ENCODE measurements at places on chromosomes 1 and 21. TPM values are rescaled to one million over a fixed set of nuclear protein-coding genes. Genes with fewer than 3 reads are reported as not detected.

The S100A8 gene
- total RNA-seq, result not detected

The ESPN gene
- total RNA-seq, result 68.4 TPM

The DHX9 gene
- total RNA-seq, result 196 TPM

The SPATA46 gene
- total RNA-seq, result not detected

The SMG7 gene
- total RNA-seq, result 33.5 TPM

The SDC3 gene
- total RNA-seq, result 17.4 TPM

The SH2D1B gene
- not detected for total RNA-seq

The TBX19 gene
- total RNA-seq, result not detected

The B4GALT3 gene
- 17.5 TPM for total RNA-seq

DNA sequence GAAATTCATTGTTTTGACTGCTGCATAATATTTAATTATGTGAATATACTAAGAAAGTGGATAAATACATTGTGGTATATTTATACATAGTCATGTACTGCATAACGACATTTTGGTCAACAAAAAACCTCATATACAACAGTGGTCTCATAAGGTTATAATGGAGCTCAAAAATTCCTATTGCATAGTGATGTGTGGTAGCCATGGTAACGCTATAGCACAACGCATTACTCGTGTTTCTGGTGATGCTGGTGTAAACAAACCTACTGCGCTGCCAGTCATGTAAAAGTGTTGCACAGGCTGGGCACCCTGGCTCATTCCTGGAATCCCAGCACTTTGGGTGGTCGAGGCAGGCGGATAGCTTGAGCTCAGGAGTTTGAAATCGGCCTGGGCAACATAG lies 52.6 kb upstream of the NHLH2 start:
- no peaks in the 10 kb centered on the region for H3K27me3 ChIP-seq
- H3K4me1 ChIP-seq, result no peaks in the 10 kb centered on the region
- DNase-seq, result no peak
- no peaks in the 10 kb centered on the region for H3K36me3 ChIP-seq
- H3K4me3 ChIP-seq, result no peak overlapping the region
- H3K27ac ChIP-seq, result no peak overlapping the region

DNA sequence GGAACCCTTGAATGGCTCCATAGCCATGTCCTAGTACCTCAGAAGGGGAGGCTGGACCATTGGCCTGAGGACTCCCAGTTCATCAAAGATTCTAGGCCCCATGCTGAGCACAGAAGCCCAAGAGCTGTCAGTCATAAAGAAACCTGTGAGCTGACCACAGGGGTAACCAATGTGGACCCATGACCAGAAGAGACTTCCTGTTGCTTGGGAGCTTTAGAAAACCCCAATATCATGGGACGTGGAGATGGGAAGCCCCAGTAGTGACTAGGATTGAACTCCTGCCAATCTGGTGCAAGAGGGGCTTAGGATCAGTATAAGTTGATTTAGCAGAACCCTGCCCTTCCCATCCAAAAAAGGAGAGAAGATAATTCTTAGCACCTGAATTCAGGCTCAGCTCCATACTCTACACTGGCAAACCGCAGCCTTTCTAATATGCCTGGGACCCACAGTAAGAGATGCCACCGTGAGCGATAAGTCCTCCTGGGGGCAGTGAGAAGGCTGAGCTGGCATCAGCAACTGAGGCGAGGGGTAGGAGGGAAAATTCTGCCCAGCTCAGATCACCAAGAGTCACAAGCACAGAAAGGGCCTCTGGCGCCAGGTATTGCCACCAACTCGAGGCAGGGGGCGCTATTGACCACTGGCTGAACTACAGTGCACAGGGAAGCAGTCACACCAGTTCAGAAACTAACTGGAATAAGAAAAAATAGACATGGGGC lies 108.9 kb downstream of the CAPN8 start:
- H3K4me3 ChIP-seq, result no peak overlapping the region
- H3K4me1 ChIP-seq, result no peaks in the 10 kb centered on the region
- no peaks in the 10 kb centered on the region for H3K27me3 ChIP-seq
- no peaks in the 10 kb centered on the region for H3K36me3 ChIP-seq

GRCh38 chr1:181208967-181209366 lies 120.5 kb downstream of the IER5 start:
- DNase-seq, result peak; percentile 39
- no peaks in the 10 kb centered on the region for H3K4me1 ChIP-seq
- H3K4me3 ChIP-seq, result no peak overlapping the region

- H3K4me1 ChIP-seq, result peaks cover 24% of the 10 kb centered on the region
- H3K27ac ChIP-seq, result no peak overlapping the region
- H3K36me3 ChIP-seq, result no peaks in the 10 kb centered on the region
- no peaks in the 10 kb centered on the region for H3K27me3 ChIP-seq
- DNase-seq, result peak; percentile 41
- H3K4me3 ChIP-seq, result no peak overlapping the region
Observed at GRCh38 chr1:181141431-181141910, 53.0 kb downstream of the IER5 start.

DNA sequence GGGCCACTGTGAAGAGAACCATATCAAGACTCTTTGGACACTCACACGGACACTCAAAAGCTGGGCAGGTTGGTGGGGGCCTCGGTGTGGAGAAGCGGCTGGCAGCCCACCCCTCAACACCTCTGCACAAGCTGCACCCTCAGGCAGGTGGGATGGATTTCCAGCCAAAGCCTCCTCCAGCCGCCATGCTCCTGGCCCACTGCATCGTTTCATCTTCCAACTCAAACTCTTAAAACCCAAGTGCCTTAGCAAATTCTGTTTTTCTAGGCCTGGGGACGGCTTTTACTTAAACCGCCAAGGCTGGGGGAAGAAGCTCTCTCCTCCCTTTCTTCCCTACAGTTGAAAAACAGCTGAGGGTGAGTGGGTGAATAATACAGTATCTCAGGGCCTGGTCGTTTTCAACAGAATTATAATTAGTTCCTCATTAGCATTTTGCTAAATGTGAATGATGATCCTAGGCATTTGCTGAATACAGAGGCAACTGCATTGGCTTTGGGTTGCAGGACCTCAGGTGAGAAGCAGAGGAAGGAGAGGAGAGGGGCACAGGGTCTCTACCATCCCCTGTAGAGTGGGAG lies 36.3 kb upstream of the TDRD10 start:
- H3K4me3 ChIP-seq, result no peak overlapping the region
- no peak for DNase-seq
- no peak overlapping the region for H3K27ac ChIP-seq
- H3K27me3 ChIP-seq, result no peaks in the 10 kb centered on the region
- H3K4me1 ChIP-seq, result no peaks in the 10 kb centered on the region

DNA sequence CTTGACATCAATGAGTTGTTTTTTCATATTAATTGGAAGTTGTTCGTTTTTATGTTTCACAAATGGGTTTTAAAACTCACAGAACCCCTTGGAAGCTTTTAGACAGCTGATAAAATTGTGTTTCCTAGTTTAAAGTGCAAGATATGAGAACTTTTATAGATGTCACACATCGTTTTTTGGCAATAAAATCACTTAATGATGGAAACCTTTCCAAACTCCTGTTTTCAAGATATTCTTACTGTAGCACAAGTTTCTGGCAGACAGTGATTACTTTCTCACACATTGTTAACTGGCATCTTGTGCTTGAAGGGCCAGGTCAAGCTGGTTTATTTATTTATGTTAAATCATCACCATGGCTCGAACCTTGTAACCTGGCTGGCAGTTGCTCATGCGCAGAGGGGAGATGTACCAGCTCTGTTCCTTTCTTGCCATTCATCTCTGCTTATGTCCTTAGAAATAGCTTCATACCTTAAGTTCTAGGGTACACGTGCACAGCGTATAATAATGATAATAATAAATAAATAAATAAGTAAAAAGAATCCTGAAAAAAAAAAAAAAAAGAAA lies 10.2 kb upstream of the RCAN1 start:
- H3K27ac ChIP-seq, result no peak overlapping the region
- no peak overlapping the region for H3K4me3 ChIP-seq
- DNase-seq, result no peak
- no peaks in the 10 kb centered on the region for H3K27me3 ChIP-seq
- no peaks in the 10 kb centered on the region for H3K4me1 ChIP-seq
- H3K36me3 ChIP-seq, result no peaks in the 10 kb centered on the region

GRCh38 chr1:30023339-30024022 lies 699.9 kb downstream of the MATN1 start:
- H3K27ac ChIP-seq, result no peak overlapping the region
- no peaks in the 10 kb centered on the region for H3K4me1 ChIP-seq
- H3K27me3 ChIP-seq, result peaks cover 19% of the 10 kb centered on the region
- H3K4me3 ChIP-seq, result no peak overlapping the region

DNA sequence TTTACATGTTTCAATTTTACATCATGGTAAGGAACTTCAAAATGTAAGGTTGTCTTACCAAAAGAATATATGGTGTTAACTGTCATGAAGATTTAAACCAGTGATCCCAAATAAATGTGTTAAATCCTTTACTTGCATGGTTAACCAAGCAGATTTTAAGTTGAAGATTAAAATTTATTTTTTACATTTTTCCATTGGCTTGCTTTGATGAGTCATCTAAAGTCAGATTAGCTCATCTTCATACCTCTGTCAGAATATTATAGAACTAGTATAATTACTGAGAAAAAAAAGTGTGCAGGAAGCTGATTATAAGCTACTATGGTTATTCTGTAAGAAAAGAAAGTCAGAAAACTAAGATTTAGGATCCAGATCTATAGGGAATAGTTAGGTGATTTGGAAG lies 95.3 kb upstream of the DPH5 start:
- no peaks in the 10 kb centered on the region for H3K27me3 ChIP-seq
- DNase-seq, result no peak
- H3K27ac ChIP-seq, result no peak overlapping the region
- no peaks in the 10 kb centered on the region for H3K36me3 ChIP-seq
- H3K4me1 ChIP-seq, result no peaks in the 10 kb centered on the region

DNA sequence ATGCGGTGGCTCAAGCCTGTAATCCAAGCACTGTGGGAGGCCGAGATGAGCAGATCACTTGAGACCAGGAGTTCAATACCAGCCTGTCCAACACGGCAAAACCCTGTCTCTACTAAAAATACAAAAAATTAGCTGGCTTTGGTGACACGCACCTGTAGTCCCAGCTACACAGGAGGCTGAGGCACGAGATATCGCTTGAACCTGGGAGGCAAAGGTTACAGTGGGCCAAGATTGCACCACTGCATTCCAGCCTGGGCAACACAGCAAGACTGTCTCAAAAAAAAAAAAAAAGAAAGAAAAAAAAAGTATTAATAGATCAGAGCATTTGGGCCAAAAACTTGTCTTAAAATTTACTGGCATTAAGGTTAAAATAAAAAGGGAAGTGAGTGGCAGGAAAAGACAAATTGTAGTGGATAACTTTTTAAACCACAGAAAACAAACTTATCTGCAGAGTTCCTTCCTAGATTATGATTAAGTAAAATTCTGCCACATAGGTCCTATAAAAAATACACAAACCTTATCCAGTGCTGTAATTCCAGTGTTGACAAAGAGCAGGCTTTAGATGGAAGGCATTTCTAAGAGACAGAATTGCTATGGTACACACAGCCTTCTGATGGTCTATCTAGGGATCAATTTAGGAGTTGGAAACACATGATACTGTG lies 53.3 kb downstream of the EIF4G3 start:
- no peak for DNase-seq
- H3K27ac ChIP-seq, result no peak overlapping the region
- H3K4me1 ChIP-seq, result peaks cover 23% of the 10 kb centered on the region
- no peaks in the 10 kb centered on the region for H3K27me3 ChIP-seq
- H3K4me3 ChIP-seq, result no peak overlapping the region

DNA sequence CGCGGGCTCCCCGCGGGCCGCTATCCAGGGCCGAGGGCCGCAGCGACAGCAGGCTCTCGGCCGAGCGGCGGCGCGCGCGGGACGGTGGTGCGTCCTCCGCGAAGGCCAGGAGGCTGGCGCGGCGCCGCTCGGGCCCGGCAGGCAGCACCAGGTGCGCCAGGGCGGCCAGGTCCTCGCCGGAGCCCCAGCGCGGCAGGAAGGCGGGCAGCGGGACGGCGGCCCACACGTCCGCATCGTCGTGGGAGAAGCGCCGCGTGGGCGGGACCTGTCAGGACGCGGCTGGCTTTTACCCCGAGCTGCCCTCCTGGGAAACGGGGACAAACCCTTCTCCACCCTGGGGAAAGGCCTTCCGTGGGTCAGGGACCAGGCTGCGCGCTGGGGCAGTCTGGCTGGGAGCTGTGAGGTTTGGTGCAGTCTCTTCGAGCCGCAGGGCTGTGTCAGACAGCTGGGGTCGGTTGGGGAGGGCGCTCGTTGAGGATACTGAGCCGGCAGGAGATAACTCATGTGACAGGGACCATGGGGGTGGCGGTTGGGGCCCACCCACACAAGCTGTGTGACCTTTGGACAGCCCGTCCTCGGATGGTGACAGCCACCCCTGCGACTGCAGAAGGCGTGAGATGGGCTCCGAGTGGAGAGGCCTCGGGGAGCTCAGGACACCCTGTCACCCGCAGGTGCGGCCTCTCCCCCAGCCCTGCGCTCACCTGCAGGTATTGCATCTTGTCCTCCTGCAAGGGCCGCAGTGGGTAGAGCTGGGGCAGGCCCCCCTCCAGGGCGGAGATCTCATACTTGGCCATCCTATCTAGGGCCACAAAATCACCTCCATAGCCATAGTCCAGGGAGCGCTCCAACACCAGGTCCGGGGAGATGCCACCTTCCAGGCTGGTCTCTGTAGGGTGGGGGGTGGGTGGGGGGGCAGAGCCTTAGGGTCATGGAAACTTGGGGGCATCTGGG lies 6.0 kb downstream of the HES3 start:
- peaks cover 33% of the 10 kb centered on the region for H3K4me1 ChIP-seq
- H3K27me3 ChIP-seq, result peaks cover 49% of the 10 kb centered on the region
- peak; percentile 47 for DNase-seq
- no peak overlapping the region for H3K27ac ChIP-seq
- no peak overlapping the region for H3K4me3 ChIP-seq

- H3K4me3 ChIP-seq, result no peak overlapping the region
- DNase-seq, result no peak
- no peak overlapping the region for H3K27ac ChIP-seq
- no peaks in the 10 kb centered on the region for H3K36me3 ChIP-seq
Observed at GRCh38 chr1:18637511-18637960, 6.9 kb downstream of the PAX7 start.

- no peak overlapping the region for H3K4me3 ChIP-seq
- H3K27ac ChIP-seq, result peak overlapping the region; percentile 7
- H3K27me3 ChIP-seq, result no peaks in the 10 kb centered on the region
- DNase-seq, result no peak
Observed at GRCh38 chr21:45516071-45516670, 26.1 kb downstream of the SLC19A1 start.
